NCI-H460 (cell line): ENCODE measurements at places on chromosomes 1 and 21. TPM values are rescaled to one million over a fixed set of nuclear protein-coding genes. Genes with fewer than 3 reads are reported as not detected.

Gene SLC30A1
- total RNA-seq = 33.2 and 35.3 TPM in 2 replicates

- DNase-seq = no peak
These were observed 88.4 kb upstream of the TARDBP start for GRCh38 chr1:10924030-10924429.

- DNase-seq = peak; percentile 31
These were observed 162.0 kb downstream of the NTPCR start for GRCh38 chr1:233112186-233113008.

DNA sequence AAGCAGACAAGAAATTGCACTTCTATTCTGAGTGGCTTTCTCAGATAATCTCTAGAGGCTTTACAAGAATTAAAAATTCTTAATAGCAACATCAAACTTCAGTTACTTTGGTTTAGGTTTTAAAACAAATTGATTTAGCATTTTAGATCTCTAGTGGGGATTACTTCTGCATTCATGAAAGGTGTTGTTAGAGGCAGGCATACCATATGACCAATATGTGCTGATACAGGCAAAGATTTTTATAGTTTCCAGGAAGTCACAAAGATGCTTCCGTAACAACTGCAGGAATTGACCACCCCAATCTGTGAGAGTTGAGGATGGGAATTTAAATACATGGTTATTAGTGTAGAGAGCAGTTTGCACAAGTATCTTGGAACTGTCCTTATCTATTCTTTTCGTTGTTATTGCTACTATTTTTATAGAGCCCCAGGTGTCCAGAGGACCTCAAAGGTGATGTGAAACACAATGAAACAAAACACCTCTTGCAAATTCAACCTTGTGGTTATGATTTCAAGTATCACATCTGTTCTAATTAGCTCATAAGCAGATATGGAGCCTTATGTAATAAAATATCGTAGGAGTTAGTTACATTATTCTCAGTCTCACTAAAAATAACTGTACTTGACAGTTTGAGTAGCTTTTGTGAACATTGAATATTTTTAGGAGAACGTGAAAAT, 512.7 kb upstream of the ADGRL4 start:
- DNase-seq = no peak

DNA sequence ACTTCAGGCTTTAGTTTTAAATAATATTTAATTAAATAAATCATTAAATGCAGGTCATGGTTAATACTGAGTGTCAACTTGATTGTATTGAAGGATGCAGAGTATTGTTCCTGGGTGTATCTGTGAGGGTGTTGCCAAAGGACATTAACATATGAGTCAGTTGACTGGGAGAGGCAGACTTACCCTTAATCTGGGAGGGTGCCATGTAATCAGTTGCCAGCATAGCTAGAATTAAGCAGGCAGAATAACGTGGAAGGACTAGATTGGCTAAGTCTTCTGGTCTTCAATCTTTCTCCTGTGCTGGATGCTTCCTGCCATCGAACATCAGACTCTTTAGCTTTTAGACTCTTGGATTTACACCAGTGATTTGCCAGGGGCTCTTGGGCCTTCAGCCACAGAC, 85.3 kb downstream of the MAP3K21 start:
- DNase-seq = no peak

- no peak for DNase-seq
These were observed 13.7 kb downstream of the ZBTB7B start for GRCh38 chr1:155016231-155016831.

DNA sequence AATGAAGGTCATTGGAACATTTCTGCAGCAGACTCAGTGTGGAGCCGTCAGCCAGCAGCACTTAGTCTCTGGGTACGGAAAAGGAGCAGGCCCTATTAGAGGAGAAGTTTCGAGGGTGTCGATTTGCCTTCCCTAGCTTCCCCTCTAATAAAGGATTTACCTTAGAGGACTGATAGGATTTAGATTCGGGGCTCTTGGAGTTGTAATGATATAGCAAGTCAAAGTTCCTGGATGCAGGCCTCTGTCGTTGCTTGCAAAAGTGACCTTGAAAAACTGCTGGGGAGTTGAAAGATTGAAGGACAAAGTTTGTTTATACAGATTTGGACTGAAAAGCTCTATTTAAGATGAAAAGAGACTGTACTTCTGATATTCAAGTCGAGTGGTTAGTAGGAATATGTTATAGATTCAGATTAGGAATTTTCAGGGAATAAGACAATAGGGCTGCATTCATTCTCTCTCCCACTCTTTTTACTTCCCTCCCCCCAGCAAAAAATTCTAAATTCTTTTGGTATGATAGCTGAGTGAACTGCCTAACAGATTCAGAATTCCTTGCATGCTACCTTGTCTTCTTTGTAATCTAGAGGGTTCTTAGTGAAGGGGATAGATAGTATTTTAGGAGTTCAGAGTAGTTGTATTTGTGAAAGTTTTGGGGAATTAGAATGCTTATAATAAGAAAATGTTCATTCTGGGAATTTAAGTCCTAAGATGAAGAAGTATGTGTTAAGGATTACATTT, 19.2 kb downstream of the NFYC start:
- DNase-seq = no peak

DNA sequence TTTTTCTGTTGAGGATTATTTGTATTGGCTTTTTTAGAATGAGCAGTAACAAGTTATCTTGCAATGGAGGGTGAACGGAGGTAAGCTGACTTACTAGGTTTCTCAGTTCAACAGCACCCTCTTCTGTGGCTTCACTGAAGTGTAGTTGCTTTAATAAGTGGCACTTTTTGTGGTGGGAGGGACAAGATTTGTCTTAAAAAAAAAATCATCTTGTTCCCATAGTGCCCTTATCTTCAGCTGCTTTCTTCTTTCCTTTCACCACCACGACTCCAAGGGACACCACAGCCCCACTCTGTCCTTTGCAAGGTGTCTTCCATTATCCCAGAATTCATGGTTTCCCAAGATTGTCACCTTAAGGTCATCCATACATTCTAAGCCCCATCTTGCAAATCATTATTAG, 92.9 kb downstream of the PIGK start:
- DNase-seq = peak; percentile 56

- no peak for DNase-seq
These were observed 3.6 kb downstream of the PINK1 start for GRCh38 chr1:20636785-20637347.

DNA sequence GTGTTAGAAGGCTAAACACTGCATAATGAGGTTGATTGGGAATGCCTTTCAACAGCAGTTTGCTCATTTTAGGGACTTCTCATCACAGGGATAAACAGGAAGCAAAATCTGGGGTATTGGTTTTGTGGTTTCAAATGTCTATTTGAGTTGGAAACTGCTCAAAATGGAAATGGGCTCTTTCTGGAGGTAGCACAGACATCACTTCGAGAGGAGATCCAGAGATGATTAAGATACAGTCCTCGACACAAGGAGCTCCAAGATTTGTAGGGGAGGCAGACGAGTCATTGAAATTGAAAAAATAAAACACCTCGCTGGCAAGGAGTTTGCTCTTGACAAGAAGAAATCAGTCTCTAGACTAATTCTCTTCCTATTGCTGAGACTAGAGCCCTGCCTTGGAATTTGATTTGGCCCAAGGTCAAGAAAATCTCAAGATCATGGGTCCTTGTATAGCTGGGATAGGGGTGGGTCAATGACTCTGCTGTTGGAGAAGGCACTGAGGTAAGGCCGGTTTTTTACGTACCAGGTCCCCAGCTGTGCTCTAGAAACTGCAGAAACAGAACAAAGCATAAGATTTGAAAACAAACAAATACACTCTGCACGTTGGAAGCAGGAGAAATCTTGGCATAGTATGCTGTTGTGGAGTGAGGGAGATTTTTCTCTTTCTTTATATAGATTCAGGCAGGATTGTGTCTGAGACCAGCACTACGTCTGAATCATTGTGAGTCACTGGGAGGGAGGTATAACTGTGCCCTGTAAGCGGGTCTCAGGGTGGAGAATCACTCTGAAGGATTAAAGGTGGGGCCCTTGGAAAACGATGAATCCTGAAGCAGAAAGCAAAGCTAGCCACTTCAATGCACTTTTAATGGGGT, 17.7 kb upstream of the KLHDC8A start:
- DNase-seq = no peak

- no peak for DNase-seq
These were observed 36.7 kb downstream of the ATP2B4 start for GRCh38 chr1:203663294-203663693.

- no peak for DNase-seq
These were observed 9.2 kb upstream of the NOS1AP start for GRCh38 chr1:162060314-162060713.

GRCh38 chr21:39188521-39189139, 5.4 kb upstream of the PSMG1 start:
- DNase-seq = no peak

Gene PADI1
- not detected in 2 replicates for total RNA-seq

DNA sequence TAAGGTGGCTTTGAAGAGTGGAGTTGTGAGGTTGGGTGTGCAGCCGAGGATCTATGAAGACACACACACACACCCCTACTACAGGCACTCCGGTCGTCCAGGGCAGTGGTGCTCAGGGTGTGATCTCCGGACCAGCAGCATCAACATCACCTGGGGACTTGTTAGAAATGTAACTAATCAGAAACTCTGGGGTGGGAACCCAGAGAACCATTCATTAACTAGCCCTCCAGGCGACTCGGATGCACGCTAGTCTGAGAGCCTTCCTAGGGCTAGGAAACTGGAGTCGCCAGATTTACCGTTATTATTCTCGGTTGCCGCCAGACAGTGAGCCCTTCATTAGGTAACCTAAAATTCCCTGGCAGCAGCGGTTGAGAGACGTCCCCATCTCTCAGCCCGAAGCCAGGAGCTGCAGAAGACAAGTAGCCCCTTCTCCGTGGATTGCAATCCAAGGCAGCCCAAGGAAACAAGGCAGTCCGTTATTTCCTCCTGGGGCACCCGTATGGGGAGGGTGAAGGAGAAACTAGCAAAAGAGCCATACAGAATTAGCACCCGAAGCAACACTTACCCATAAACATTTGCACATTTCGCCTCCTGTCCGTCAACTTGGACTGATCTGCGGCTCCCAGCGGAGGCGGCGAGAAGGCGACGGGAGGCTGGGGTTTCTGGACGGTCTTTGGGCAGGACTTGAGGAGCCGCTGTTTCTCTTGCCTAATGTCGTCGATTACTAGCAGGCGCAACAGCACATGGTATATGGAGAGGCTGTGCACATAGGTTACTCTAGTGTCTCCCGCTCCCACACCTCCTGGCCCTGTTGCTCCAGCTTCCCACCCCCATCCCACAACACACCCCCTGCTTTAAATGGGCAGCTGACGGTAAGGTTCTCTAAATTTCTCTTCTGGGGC, 2.9 kb upstream of the CCN1 start:
- DNase-seq = no peak

Gene LRRC71
- total RNA-seq = not detected in 2 replicates

Gene KCNK2
- total RNA-seq = 14.7 and 16.4 TPM in 2 replicates

Gene TEX38
- not detected in 2 replicates for total RNA-seq

- no peak for DNase-seq
These were observed 41.3 kb downstream of the AKNAD1 start for GRCh38 chr1:108815566-108815965.

DNA sequence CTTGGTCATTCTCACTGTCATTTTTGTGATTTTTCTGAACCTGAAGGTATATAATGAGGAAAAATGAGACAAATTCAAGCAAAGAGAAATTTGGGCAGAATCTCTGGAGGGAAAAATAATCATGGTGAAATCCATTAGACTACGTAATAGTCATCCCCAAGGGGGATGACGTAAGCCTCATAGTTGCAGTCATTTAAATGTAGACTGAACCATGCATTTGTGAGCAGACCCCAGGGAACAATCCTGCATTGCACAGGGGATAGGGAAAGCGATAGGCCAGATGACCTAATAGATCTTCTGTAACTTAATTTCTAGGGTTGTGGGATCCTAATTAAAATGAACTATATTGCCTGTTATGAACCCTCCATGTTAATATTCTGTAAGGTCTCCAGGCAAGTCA, 167.4 kb upstream of the C1orf21 start:
- no peak for DNase-seq

DNA sequence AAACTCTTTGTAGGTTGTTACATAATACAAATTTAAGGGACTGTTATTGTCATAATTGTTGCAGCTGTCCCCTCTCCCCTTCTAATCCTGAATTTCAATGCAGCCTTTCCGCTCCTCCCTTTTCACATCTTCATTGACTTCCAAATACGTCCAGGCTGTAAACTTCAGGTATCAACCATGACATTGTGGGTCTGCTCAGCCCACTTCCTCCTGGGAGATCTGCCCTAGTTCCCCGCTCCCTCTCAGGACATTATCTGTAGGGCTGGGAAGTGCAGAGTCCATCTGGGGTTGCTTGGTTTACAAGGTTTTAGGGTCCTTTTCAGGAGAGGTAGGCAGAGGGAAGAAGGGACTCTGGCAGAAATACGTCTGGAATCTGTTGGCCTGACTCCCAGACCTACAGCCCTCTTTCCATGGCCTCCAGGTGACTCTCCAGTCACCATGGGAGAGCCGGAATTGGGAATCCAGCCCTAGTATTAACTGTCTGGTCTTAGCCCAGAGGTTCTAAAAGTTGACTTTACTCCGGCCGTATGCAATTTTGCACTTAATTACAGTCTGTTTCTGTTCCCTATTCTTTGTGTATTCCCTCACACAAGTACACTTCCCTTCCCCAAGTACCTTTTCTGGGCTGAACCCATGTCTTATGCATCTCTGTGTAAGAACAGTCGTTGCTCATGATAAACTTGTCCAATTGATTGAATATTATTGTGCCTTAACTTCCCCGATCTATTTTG, 4.7 kb upstream of the DENND2D start:
- DNase-seq = no peak

GRCh38 chr1:184456189-184456588, 69.4 kb downstream of the C1orf21 start:
- no peak for DNase-seq

DNA sequence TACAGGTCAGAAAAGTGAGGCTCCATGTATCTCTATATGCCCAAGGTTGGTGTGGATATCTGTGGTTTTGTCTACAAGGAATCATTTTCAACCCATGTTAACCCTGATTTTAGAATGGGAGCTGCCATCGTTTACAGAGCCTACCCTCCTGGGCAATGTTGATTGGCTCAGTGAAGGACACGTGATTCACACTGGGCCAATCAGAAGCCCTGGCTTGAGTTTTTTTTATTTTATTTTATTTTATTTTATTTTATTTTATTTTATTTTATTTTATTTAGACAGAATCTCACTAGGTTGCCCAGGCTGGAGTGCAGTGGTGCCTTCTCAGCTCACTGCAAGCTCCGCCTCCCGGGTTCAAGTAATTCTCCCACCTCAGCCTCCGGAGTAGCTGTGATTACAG, 35.8 kb downstream of the FOXO6 start:
- DNase-seq = no peak

DNA sequence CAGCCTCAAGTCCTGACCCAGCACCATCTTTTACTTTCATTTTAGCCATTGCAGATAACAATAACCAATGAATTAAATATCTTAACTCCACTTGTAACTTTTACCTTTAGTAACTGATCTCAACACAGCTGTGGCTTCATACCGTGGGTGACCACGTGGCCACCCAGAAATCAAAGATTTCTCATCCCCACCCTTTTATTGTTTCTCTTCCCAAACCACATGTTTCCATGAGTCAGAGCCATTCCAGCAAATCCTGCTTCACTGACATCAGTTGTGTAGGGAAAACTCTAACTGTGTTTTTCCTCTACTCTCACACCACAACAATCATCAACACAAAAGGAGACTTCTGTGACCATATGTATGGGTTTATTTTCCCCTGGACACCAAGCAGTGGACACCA, 25.1 kb upstream of the BRDT start:
- DNase-seq = no peak
